ENCODE measurements at places on chromosomes 3 and 15. TPM values are rescaled to one million over a fixed set of nuclear protein-coding genes. Genes with fewer than 3 reads are reported as not detected.
A peak's percentile ranks its signal among the peaks of the same experiment; 100 is the strongest.

Gene C3orf38
- total RNA-seq: 40.4 TPM

GRCh38 chr3:15982243-15982642, 184.5 kb upstream of the ANKRD28 start:
- no peak overlapping the region for H3K27ac ChIP-seq
- no peaks in the 10 kb centered on the region for H3K4me1 ChIP-seq

DNA sequence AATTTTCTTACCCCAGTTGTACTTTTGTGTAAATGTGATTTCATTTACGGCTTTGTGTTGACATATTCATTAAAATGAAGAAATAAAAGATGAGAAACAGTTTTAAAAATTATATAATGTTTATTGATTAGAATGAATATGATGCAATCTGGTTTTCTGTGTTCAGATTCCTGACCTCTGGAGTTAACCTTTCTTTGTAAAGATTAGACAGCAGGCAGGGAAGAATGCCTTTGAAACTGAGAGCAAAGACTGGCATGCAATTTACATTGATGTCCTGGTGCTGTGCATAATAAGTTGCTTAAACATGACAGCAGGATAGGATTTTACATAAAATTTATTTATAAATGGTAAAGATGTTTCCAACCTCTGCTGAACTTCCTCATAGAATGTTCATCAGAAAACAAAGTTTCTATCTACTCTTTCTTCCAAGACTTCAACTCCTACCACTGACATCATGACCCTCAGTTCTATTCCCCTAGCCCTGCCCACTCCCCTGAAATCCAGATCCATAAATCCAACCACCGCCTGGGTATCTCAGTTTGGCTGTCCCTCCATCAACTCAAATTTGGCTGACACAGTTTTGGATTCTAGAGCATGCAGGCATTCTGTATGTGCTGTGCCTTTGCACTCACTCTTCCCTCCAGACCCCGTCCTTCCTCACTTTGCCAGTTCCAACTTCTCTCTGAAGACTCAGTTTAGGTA, 1.7 kb downstream of the HGD start:
- H3K27me3 ChIP-seq: no peaks in the 10 kb centered on the region
- no peak overlapping the region for H3K27ac ChIP-seq
- no peak for DNase-seq
- H3K4me1 ChIP-seq: no peaks in the 10 kb centered on the region

GRCh38 chr3:50226888-50227389, 9.1 kb upstream of the GNAI2 start:
- no peaks in the 10 kb centered on the region for H3K27me3 ChIP-seq
- H3K27ac ChIP-seq: peak overlapping the region; percentile 48
- no peaks in the 10 kb centered on the region for H3K36me3 ChIP-seq
- DNase-seq: peak; percentile 44

- no peak for DNase-seq
- H3K4me1 ChIP-seq: no peaks in the 10 kb centered on the region
- H3K27me3 ChIP-seq: no peaks in the 10 kb centered on the region
- H3K4me3 ChIP-seq: no peak overlapping the region
- no peaks in the 10 kb centered on the region for H3K36me3 ChIP-seq
- no peak overlapping the region for H3K27ac ChIP-seq
These were observed 39.9 kb upstream of the TNFSF10 start for GRCh38 chr3:172562871-172563865.

Gene CCDC39
- 0.05 TPM for total RNA-seq

GRCh38 chr3:156382458-156383346, 172.2 kb downstream of the SSR3 start:
- H3K27ac ChIP-seq: no peak overlapping the region
- no peaks in the 10 kb centered on the region for H3K36me3 ChIP-seq
- H3K4me1 ChIP-seq: no peaks in the 10 kb centered on the region
- DNase-seq: no peak
- H3K4me3 ChIP-seq: no peak overlapping the region
- H3K27me3 ChIP-seq: no peaks in the 10 kb centered on the region

DNA sequence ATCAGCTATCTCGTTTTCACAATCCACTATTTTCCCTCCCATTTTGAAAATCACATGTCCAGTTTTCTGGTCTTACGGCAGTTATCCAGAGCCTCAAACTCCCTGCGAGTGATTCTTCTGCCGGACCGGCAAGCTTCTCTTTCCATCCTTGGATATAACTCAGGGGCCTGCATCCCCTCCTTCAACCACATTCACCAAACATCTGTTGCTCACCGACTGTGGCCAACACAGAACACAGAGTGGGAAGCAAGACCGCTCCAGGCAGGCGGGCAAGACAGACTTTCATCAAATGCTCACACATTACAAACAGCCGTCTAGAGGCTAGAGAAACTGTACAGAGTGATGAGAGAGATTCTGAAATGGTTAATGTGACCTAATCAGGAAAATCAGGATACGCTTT, 7.6 kb upstream of the SLC12A8 start:
- no peak for DNase-seq
- H3K36me3 ChIP-seq: no peaks in the 10 kb centered on the region
- no peak overlapping the region for H3K4me3 ChIP-seq

Gene NUSAP1
- total RNA-seq: 152 TPM

DNA sequence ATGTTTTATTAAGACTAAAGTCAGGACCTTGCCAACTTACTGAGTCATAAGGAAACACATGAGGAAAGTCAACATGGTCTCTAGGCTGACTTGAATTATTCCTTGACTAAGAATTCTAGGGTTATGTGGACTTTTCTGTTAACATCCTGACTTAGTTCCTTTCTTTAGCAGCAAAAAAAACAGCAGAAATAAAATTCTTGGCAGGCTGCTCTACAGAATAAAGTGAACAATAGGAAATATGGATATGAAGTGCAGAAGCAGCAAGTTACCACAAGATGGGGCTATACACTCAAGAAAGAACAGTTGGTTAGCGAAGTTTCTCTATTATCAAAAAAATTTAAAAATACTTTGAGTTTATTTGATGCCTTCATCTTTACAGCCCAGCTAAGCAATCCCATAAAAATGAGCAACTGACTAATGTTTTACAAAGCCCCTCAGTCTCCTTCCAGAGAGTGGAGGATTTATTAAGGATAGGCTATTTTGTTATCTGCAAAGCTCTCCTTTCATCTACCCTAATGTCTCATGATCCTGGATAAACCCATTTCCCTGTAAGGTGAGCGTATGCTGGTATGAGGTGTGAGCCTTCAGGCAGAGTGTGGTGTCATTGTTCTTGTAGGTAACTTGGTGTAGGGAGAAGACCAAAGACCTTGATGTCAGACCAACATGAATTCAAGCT, 23.1 kb upstream of the MCCC1 start:
- no peaks in the 10 kb centered on the region for H3K4me1 ChIP-seq
- DNase-seq: peak; percentile 71
- no peaks in the 10 kb centered on the region for H3K36me3 ChIP-seq
- no peaks in the 10 kb centered on the region for H3K27me3 ChIP-seq

Gene GREM1
- 0.14 TPM for total RNA-seq

GRCh38 chr15:47997195-47998080, 123.4 kb upstream of the SLC24A5 start:
- H3K4me3 ChIP-seq: no peak overlapping the region
- no peaks in the 10 kb centered on the region for H3K36me3 ChIP-seq
- no peak for DNase-seq
- H3K27me3 ChIP-seq: no peaks in the 10 kb centered on the region
- no peaks in the 10 kb centered on the region for H3K4me1 ChIP-seq

GRCh38 chr3:12194669-12195161, 36.0 kb upstream of the TIMP4 start:
- no peaks in the 10 kb centered on the region for H3K27me3 ChIP-seq
- no peak overlapping the region for H3K27ac ChIP-seq
- no peaks in the 10 kb centered on the region for H3K36me3 ChIP-seq
- DNase-seq: no peak
- no peaks in the 10 kb centered on the region for H3K4me1 ChIP-seq

Gene FETUB
- total RNA-seq: 0.09 TPM

DNA sequence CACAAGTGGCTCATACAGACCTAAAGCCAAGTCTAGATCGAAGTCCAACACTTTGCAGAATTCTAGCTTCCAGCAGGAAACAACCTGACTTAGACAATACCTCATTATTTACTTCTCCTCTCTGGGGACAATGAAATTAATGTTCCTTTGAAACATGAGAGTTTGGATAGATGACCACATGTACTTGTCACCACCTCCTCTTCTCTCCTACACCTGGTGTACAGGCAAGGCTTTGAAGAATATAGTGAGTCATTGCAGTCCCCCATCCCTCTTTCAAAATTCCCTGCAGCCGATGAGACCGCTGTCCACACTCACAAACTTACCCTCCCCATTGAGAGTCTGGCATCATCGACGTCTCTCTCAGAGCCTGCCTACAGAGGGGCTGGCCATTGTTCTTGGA, 189.0 kb upstream of the HES1 start:
- H3K4me3 ChIP-seq: no peak overlapping the region
- no peaks in the 10 kb centered on the region for H3K4me1 ChIP-seq
- no peaks in the 10 kb centered on the region for H3K27me3 ChIP-seq

GRCh38 chr3:186746008-186746407, 28.8 kb downstream of the KNG1 start:
- H3K27me3 ChIP-seq: no peaks in the 10 kb centered on the region
- no peaks in the 10 kb centered on the region for H3K36me3 ChIP-seq

GRCh38 chr3:6281662-6282061, 579.3 kb upstream of the GRM7 start:
- H3K4me1 ChIP-seq: no peaks in the 10 kb centered on the region
- H3K36me3 ChIP-seq: no peaks in the 10 kb centered on the region
- H3K27ac ChIP-seq: no peak overlapping the region
- H3K27me3 ChIP-seq: no peaks in the 10 kb centered on the region
- H3K4me3 ChIP-seq: no peak overlapping the region
- no peak for DNase-seq

DNA sequence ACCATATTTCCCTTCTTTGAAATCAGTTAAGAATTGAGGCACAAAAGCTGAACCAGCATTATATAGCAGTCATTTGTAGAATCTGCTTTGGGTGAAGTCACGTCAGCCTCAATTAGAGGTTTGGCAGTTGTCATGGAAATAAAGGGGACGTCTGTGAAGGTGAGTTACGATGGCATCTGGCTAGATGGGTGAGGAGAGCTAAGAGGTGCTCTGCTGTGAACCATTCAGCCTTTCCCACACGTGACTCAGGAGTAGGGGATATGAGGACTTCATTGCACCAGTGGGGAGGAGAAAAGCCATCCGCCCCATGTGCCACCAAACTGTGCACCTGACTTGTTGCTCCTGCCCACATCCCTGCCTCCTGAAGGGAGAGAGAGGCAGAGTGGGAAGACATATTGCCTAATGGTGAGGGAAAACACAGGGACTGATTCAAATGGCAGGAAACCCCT, 2.8 kb upstream of the C15orf40 start:
- peaks cover 18% of the 10 kb centered on the region for H3K4me1 ChIP-seq
- H3K27ac ChIP-seq: no peak overlapping the region
- no peaks in the 10 kb centered on the region for H3K27me3 ChIP-seq
- no peak for DNase-seq

DNA sequence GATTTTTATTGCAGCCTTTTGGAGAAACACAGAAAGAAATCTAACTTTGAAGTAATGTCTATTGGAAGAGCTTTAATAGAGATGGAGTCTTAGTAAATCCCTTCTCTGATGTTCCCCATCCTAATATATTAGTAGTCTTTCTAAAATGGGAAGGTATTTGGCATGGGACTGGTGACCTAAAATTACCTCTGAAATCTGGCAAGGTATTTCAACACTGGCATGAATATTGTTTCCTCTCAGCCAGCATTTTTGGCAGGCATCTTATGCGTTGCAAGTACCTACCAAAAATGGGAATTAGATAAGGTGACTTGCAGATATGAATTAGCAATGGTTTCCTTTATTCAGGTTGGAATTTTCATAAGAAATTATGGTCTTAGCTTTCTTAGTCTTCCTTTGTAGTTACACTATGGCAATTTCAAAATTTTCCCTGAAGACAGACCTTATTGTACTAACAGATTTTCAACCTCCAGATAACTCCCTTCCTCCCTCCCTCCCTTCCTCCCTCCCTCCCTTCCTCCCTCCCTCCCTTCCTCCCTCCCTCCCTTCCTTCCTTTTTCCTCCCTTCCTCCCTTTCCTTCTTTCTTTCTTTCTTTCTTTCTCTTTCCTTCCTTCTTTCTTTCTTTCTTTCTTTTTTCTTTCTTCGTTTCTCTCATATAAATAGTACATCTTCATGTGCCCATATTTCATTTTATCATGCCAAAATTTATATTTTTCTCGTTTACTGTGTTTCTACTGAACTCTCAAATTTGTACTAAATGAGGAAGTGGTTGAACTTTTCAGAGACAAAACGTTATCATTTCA, 168.2 kb upstream of the KCNMB2 start:
- no peaks in the 10 kb centered on the region for H3K27me3 ChIP-seq
- H3K27ac ChIP-seq: no peak overlapping the region
- no peaks in the 10 kb centered on the region for H3K4me1 ChIP-seq
- no peak for DNase-seq

DNA sequence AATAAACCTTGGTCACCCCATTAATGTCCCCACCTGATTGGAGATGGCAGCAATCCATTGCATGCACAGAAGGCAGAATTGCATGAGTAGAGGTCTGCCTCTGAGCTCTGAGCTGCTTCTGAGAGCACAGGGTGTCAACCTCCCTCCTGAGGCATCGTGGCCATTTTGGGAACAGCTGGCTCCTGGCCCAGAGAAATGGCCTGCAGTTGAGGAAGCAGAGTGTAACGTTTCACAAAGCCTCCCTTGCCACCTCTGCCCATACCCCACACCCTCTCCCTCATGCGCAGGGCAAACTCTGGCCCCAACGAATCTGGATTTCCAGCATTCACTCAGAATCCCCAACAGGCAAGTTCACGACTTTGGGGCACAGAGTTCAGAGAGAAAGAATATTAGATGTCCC, 198.9 kb downstream of the ADAMTS9 start:
- H3K4me1 ChIP-seq: no peaks in the 10 kb centered on the region
- DNase-seq: no peak
- no peaks in the 10 kb centered on the region for H3K27me3 ChIP-seq
- H3K36me3 ChIP-seq: no peaks in the 10 kb centered on the region
- H3K4me3 ChIP-seq: no peak overlapping the region

- no peak overlapping the region for H3K4me3 ChIP-seq
- no peak for DNase-seq
- no peaks in the 10 kb centered on the region for H3K27me3 ChIP-seq
- H3K4me1 ChIP-seq: no peaks in the 10 kb centered on the region
These were observed 1177.4 kb upstream of the GBE1 start for GRCh38 chr3:82938821-82939328.

GRCh38 chr3:129976286-129976685, 1.8 kb downstream of the TRH start:
- no peak overlapping the region for H3K4me3 ChIP-seq
- H3K27ac ChIP-seq: no peak overlapping the region
- no peak for DNase-seq
- peaks cover 14% of the 10 kb centered on the region for H3K4me1 ChIP-seq
- H3K36me3 ChIP-seq: no peaks in the 10 kb centered on the region
- H3K27me3 ChIP-seq: peaks cover 66% of the 10 kb centered on the region

DNA sequence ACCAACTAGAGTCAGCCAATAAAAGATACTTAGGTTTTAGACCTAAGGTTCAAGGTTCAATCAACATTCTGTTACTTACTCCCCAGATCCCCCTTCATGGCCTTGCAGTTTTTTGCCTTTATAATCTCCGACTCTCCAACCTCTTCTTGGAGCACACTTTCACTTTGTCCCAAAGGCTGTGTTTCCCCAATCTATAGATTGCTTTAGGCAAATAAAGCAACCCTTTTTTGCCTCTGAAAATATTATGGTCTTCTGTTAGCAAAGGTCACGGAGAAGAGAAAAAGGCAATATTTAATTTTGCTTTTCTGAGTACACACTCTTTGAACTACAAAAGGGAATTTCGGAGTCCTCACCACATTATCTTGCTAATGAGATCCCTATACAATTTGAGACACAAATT, 268.1 kb downstream of the PLOD2 start:
- no peak overlapping the region for H3K4me3 ChIP-seq
- DNase-seq: no peak
- no peaks in the 10 kb centered on the region for H3K36me3 ChIP-seq
- no peaks in the 10 kb centered on the region for H3K27me3 ChIP-seq
- no peak overlapping the region for H3K27ac ChIP-seq

All from thymus (tissue), 14 donors.